GM10248 (cell line): ENCODE measurements at places on chromosomes 4 and X.

DNA sequence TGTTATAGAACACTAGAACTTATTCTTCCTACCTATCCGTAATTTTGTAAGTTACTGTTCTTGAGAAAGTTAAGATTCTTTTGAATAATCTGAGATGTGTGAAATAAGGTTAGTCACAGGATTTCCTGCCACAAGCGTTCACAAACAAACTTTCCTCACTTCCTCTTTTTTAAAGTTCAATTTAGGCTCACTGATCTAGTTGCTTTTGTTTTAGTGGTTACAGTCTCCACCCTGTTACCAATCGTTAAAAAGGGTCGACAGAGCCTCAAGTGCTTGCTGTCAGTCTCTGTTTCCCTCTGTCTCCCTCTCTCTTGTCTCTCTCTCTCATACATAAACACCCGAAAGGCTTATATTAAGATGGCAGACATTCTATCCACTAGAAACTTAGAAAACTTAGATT is 35.9 kb upstream of the STK26 start:
- DNase-seq: peak; percentile 37

DNA sequence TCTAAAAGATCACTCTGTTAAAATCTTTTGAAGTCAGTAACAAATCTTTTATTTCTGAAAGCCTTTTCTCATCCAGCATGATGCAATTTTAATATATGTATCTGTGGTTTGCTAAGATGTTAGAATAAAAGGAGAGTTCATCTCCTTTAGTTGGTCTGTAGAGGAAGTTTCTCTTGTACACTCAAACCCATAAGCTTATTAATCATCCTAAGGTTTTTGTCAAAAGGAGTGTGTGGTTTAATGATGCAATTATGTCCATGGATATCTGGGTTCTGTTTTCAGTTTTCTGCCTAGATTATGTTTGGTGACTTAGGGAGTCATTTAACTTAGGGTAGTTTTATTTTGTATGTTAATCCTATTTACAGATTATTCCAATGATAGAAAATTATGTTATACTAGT is 52.1 kb upstream of the NDST4 start:
- no peak for DNase-seq

DNA sequence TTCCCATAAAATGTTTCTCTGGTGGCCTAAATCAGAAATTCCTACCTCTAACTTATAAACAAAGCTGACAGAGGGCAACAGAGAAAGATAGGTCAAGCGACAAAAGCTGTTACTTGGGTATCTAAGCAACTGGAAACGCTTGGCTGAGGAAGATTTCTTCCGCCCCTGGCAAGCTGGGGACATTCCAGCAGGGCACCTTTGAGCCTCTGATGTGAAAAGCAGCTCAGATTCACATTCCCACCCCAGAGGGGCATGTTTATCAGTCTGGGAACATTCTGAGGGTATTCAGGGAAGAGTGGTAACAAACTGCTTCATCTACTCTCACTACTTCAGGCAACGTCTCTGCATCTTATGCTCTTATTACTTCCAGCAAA is 3.5 kb upstream of the CDS1 start:
- DNase-seq: no peak

DNA sequence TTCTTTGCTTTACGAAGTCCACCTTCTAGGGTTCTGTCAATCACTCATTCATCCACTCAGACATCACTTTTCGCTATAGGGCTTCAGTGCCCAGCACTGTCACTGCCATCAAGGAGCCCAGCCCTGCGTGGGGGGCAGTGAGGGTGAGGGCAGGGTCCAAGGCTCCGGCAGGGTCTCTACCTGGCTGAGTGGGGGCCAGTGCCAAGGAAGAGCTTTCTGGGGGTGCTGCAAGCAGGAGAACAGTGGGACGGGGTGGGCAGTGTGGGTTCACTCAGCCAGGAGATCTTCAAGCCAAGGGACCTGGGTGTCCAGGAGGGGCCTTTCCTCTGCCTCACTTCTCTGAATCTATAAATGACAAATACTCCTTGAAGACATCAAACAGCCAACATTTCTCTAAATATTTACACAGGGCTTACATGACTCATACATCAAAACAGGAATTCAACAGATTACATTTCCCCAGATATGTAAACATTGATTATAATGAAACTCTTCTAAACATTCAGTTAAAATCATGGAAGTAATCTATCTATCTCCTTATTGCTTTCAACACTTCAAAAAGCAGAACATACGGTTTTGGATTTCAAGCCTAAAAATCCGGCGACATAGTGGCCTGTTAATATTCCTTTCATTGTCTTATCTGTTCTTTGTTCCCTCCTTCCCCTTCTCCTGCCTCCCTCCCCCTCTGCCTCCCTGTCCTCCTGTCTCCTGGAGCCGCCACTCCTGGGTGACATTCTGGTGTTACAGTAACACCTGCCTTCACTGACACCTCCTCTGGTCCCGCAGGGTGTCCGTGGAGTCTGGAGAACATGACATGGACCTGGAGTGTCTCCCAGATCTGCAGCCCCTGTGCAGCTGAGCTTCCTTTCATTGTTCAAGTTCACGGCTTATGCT is 94.4 kb upstream of the ADRA2C start:
- no peak for DNase-seq

- no peak for DNase-seq
Observed at GRCh38 chr4:2932951-2933565, 30.1 kb downstream of the NOP14 start.

DNA sequence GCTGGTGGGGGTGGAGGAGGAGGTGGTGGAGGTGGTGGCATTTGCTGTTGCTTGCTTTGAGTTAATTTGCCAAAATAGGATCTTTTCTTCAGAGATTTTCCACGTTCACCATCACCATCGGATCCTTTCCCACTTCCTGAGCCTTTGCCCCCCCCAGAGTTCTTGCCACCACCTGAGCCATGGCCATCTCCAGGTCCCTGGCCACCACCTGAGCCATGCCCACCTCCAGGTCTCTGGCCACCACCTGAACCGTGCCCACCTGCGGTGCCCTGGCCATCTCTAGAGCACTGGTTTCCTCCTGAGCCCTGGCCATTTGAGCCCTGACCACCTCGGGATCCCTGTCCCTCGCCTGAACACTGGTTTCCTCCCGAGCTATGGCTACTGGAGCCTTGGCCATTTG is 1.9 kb downstream of the IRS4 start:
- peak; percentile 3 for DNase-seq

DNA sequence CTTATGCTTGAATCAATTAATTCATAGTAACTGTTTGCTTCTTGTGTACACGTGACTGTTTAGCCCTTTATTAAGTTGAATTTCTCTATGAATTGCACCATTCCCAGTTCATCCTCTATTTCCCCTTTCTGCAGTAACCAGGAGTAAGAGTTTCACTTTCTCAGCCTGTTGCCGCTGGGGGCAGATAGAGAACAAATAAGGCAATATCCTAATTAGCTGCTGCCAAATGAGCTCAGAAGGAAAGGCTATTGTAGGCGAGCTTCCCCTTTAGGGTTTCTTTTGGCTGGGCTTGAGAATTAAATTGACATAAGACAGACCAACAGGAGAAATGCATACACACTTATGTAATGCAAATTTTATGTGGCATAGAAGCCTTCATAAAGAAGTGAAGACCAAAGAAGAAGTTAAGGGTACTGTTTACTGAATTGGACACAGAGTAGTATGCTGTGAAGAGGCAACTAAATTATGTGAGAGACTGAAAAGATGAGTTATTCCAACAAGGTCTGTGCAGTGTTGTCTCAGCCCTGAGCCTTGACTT is 1594.7 kb downstream of the TECRL start:
- no peak for DNase-seq

DNA sequence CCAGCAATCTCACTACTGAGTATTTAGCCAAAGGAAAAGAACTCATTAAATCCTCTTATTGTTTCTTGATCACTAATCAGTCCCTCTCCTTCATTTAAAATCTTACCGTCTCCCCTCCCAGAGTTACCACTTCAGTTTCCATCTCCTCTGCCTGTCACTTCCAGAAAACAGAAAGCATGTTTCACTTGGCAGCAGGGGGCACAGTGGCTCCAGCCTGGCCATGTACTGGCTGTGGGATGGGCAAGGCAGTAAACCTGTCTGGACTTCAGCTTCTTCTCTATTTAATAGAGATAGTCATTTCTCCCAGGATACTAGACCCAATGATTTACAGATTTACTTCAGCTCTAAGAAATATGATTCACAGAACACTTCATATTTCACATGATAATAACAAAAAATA is 63.2 kb downstream of the CD40LG start:
- no peak for DNase-seq

DNA sequence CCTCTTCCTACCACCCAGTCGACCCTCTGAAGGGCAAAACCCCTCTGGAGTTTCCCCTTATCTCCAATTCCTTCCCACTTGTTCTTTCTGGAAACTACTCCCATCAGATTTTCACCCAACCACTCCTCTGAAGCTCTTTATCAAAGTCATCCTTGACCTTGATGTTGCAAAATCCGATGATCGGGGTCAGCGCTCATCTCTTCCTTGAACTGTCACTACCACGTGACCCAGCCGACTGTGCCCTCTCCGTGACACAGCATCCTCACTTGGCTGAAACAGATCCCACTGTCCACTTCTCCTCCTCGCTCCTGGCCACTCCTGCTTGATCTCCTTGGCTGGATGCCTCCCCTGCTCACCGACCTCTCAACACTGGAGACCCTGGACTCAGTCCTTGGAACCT is 1.1 kb downstream of the CFAP99 start:
- no peak for DNase-seq

GRCh38 chr4:107896158-107896645 is 35.1 kb upstream of the CYP2U1 start:
- DNase-seq: no peak

DNA sequence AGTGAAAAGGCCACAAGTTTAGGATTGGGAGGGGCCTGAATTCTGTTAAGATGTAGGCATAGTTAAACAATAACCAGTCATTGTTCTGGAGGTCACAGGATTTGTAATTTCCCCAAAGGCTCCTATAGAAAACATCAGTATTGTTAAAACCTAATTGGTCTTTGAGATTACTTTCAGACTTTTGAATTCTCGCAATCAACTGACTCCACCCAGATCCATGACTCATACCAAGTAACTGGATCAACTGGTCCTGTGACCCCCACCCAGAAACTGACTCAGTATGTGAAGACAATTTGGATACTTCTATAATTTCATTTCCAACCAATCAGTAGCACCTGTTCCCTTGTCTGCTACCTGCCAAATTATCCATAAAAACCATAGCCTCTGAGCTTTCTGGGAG is 28.4 kb downstream of the MAGEB16 start:
- no peak for DNase-seq

DNA sequence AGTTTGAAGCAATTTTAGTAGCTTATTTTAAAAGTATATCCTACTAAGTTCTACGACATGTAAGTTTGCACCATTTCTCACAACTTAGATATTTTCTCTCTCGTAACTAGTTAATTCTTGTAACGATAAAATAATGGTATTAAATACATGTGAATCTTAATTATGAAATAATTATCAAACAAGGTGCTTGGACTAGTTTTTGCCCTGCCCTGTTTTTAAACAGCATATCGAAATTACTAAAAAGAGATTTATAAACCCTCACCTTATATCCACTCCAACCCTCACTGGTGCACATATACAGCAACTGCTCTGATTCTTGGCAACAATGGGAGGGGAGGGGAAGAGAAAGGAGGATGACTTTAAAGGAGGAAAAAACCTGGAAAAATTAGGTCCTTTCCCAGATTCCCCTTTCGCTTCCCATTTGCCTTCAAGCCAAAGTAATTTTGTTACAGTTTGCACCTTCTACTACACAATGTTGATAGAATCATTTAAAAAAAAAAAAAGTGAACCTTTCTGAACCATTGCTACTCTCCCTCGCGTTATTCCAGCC is 820 bp upstream of the MAB21L2 start:
- no peak for DNase-seq

- DNase-seq: no peak
Observed at GRCh38 chr4:112664611-112665010, 27.7 kb downstream of the LARP7 start.

DNA sequence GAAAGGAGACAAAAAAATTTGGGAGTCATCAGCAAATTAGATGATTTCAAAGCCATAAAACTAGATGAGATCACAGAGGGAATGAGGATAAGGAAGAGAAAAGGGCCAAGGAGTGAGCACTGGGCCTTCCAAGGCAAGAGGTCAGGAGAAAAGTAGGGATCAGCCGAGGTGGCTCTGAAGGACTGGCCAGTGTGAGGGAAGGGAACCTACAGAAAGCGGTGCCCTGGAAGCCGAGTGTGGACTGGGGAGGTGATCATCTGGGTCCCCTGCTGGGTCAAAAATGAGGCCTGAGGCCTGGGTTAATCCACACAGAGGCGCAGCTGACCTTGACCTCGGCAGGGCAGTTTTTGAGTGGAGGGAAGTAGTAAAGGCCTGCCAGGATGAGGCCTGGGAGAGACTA is 133.8 kb downstream of the SMIM20 start:
- DNase-seq: no peak

- DNase-seq: no peak
Observed at GRCh38 chr4:26866781-26867180, 6.1 kb downstream of the STIM2 start.

- no peak for DNase-seq
Observed at GRCh38 chrX:39477762-39478120, 620.0 kb downstream of the BCOR start.
